AG20443 (cell line): ENCODE measurements at places on chromosomes 3 and 15.

DNA sequence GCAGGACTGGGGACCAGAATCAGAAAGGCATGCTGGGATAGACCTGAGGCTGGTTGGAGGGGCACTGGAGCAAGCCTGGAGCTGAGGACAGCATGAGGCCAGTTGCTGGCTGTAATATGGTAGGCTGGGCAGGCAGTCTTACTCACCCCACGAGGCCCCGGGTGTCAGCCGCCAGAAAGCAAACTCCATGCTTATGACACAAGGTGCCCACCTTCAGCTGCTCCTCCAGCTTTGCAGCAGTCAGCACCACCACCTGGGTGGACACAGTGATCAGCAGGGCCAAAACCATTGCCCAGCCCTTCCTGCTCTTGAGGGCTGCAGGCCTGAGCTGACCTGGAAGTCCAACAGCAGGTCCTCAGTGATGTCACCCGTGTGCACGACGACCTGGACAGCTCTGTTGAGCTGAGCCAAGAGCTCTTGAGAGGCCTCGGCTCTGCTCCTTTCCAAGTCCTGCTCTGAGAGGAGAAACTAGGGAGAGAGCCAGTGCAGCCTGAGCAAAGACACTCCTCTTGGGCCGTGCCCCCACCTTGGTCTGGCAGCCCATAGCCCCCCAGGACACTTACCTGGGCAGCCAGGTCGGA is 747 bp downstream of the UBA7 start:
- peak; percentile 49 for DNase-seq

- DNase-seq: peak; percentile 34
Observed at GRCh38 chr3:190265796-190266195, 56.5 kb downstream of the CLDN1 start.

- DNase-seq: peak; percentile 40
Observed at GRCh38 chr3:185796431-185797107, 28.3 kb downstream of the IGF2BP2 start.

GRCh38 chr3:82087958-82088357 is 326.5 kb upstream of the GBE1 start:
- DNase-seq: peak; percentile 80

GRCh38 chr3:193774916-193775285 is 181.9 kb downstream of the OPA1 start:
- DNase-seq: no peak

GRCh38 chr3:190616637-190617036 is 102.8 kb downstream of the IL1RAP start:
- no peak for DNase-seq

GRCh38 chr3:31219131-31219843 is 313.4 kb upstream of the STT3B start:
- DNase-seq: peak; percentile 23

DNA sequence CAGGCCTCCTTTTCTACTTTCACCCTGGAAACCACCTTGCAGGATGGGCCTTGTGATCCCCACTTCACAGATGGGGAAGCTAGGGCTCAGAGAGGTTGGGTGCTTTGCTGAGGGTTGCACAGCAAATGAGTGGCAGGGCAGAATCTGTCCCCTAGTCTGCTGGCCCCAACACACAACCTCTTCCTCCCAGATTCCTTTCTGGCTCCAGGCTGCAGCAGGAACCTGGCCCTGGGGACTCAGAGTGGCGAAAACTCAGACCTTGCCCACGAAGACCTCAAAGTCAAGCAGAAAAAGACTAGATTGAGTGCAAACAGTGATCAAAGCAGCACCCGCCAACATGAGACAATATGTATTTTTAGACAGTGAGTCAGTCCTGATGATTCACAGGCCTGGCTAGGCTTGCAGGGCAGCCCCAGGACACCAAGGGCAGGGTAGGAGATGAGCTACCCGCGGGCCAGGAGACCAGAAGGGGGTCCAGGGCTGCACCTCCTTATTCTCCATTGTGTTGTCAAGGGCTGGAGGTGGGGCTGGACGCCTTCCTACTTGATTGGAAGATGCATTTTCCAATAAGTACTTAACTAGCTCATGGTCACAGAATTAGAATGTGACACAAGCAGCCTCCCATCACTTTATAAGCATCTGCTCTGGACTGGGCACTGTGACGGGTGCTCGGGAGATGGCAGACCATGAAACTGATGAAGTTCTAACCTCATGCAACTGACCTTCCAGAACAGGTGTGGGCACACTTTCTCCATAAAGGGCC is 23.9 kb downstream of the GOLGA6L2 start:
- peak; percentile 30 for DNase-seq

GRCh38 chr15:40846841-40847222 is 3.0 kb downstream of the SPINT1 start:
- DNase-seq: peak; percentile 5

DNA sequence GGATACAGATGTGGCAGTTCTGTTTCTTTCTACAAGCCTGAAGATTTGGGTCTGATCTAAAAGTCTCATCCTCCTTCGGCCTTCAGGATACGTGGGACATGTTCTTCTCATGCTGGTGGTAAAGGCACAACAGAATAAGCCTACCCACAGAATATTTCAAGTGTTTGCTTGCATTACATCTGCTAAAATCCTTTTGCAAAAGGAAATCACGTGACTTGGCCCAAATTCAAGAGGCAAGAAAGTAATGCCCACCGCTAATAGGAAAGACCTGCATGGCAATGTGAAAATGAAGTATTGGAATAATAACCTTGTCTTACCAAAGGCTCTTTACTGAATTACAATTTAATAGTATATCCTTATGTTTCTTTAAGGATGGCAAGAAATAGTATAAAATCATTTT is 439.9 kb upstream of the TGFBR2 start:
- no peak for DNase-seq

DNA sequence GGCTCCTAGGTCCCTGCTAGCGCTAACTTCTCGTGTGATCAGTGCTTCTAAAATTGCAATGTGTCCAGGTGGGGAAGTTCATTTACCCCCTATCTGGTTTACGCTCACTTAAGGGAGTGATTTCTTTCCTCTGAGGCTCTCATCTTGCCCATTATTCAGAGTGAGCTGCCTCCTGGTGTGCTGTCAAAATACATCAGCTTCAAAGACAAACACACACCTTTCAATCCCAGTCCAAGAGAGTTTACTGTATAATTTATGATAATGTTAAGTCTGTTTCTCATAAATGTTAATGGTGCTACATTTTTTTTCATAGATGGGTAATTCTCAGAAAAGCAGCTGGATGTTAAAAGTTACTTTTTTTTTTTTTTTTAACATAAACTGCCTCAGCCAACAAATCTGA is 112.3 kb downstream of the RORA start:
- no peak for DNase-seq

DNA sequence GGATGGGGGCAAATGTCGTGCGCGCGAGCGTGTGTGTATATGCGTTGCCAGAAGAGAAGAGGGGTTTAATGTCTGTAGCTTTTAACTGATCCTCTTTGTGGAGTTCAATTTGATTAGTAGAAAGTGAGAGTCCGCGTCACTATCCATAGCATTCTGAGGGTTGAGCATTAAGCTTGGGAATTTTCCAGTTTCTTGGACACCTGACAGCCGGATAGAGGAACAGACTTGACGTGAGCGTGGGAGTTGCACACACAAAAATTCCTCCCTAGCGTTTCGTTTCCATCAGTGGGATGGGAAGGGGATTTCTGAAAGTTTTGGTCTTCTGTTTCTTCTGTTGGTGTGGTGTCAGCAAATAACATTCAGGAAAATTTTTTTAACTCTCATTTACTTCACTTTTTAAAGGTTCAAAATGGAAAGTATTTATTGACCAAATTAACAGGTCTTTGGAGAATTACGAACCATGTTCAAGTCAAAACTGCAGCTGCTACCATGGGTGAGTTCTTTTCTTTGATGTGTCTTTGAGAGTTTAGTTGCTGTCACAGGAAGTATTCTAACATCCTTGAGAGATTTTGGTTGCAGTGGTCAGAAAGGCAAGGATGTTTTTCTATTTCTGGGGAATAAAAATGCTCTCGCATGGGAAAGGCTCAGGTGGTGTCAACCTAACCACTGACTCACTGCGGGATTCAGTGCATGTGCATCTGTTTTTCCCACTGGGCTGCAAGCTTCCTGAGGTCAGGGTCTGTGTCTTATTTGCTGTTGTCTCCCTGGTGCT is 841 bp downstream of the POGLUT1 start:
- peak; percentile 17 for DNase-seq

DNA sequence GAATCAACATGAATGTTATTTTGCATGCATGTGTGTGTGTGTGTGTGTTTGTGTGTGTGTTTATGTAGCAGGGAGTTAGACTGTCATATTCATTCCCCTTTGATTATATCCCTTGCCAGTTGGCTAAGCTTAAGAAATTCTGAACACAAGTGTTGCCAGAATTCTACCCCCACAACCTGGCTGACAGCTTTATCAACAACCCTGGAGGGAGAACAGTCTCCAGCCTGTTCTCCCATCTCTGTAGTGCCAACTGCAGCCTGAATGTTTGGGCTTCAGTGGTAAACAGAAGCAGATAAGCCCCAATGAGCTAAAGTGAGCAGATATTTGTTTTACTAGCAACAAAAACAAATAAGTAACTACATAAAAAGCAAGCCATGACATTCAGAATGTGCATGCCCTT is 162.6 kb upstream of the ABI3BP start:
- DNase-seq: no peak

- peak; percentile 88 for DNase-seq
Observed at GRCh38 chr3:124467980-124468902, 262.0 kb upstream of the UMPS start.

- DNase-seq: no peak
Observed at GRCh38 chr15:43206054-43206453, 14.8 kb downstream of the EPB42 start.

GRCh38 chr15:32652178-32652577 is 10.7 kb downstream of the SCG5 start:
- no peak for DNase-seq

DNA sequence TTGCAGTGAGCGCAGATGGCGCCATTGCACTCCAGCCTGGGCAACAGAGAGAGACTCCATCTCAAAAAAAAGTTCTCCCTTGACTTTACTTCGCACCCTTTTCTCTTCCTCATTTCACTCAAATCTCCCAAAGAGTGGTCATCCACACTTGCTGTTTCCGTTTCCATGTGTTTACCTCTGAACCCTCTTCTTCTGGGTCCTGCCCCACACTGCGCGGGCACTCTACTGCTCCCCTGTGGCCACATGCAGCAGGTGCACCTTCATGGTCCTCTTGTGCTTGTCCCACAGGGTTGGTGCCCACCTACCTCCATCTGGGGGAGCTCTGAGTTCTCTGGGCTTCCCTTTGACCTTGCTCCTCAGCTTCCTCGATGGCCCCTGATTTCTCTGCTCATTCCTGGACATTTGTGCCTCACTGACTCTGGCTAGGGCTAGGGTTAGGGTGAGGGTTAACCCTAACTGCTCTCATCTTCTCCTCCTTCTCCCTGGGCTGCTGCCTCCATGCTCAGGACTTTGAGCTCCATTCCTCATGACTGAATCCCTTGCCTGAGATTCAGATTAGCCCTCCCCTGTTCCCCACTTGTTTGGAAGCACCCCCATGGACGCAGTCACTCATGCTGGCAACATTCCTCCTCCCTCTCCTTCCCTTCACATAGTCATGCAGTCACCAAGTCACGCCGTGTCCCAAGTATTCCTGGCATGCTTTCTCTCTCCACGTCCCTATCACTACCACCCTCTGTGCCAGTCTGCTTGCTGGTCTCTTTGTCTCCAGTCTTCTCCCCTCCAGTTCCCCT is 26.6 kb upstream of the KY start:
- DNase-seq: no peak

DNA sequence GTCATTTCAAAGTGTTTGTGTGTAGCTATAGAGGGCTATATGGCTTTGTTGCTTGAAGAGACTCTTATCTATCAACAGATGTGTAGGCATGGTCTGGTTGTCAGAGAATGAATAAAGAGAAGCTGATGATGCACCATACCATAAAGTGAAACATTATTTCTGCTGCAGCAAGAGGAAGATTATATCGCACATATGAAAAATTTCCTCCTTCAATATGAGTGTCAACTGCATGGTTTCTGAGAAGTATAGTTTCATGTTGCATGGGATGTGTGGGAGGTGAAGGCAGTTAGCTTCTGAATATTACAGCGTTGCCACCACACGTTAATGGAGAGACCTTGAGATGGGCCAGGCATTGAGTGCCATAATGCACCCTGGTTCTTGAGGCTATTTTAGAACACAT is 217.9 kb downstream of the SATB1 start:
- DNase-seq: no peak

GRCh38 chr15:77573802-77574201 is 58.9 kb downstream of the LINGO1 start:
- DNase-seq: no peak

GRCh38 chr15:50993598-50993997 is 85.1 kb downstream of the AP4E1 start:
- no peak for DNase-seq

DNA sequence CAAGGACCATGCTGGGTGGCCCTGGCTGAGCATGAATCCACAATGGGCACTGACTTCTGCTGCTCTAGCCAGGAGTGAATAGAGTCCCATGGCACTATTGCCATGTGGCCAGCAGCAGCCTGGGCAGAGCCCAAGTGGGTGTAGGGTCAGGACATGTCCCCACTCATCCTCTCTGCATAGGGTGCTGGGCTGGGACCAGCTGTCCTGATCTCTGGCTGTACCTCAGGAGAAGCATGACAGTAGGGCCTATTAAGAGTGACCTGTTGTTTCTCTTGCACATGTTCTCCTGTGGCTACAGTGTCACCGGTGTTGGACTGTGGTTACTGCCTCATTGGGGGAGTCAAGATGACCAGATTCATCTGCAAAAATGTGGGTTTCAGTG is 46.9 kb downstream of the DLEC1 start:
- DNase-seq: no peak

DNA sequence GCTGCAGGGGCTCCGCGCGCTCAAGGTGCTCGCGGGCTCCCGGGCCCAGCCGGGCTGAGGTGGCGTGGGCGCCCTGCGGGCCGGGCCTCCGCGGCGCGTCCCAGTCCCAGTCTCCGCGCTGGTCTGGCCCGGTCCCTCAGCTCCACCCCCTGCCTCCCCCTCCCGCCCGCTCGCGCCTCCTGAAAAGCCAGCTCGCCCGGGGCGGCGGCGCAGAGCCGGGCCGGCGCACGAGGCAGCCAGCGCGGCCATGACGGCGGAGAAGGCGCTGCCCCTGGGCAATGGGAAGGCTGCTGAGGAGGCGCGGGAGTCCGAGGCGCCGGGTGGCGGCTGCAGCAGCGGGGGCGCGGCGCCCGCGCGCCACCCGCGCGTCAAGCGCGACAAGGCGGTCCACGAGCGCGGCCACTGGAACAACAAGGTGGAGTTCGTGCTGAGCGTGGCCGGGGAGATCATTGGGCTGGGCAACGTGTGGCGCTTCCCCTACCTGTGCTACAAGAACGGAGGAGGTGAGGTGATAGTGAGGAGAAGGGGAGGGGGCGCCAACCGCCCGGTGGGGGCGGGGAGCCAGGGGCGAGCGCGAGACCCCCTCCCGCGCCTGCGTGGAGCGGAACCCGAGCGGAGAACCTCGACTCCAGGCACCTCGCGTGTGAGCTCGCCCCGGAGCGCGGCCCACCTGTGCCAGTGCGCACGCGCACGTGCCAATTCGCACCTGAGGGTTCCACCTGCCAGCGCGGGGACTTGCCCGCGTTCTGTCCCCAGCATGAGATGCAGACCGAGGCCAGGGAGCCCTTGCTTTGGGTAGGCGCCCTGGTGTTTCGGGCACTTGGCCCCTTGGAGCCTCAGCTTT is at the start of gene SLC6A11:
Gene SLC6A11, plus strand, starts transcription at position 210 of the 844 bp plus-strand sequence. Its CDS starts 38 bp downstream, at position 248.
- peak; percentile 43 for DNase-seq
